Fibroblast of the aortic adventitia (primary cell): ENCODE measurements at places on chromosomes 12 and 14.

GRCh38 chr14:33592297-33592696 lies 358.6 kb downstream of the EGLN3 start:
- DNase-seq = no peak

GRCh38 chr14:95725685-95726336 lies 11.9 kb upstream of the TCL1A start:
- no peak for DNase-seq

- no peak for DNase-seq
Measured at GRCh38 chr14:53942970-53943750, 13.5 kb downstream of the BMP4 start.

DNA sequence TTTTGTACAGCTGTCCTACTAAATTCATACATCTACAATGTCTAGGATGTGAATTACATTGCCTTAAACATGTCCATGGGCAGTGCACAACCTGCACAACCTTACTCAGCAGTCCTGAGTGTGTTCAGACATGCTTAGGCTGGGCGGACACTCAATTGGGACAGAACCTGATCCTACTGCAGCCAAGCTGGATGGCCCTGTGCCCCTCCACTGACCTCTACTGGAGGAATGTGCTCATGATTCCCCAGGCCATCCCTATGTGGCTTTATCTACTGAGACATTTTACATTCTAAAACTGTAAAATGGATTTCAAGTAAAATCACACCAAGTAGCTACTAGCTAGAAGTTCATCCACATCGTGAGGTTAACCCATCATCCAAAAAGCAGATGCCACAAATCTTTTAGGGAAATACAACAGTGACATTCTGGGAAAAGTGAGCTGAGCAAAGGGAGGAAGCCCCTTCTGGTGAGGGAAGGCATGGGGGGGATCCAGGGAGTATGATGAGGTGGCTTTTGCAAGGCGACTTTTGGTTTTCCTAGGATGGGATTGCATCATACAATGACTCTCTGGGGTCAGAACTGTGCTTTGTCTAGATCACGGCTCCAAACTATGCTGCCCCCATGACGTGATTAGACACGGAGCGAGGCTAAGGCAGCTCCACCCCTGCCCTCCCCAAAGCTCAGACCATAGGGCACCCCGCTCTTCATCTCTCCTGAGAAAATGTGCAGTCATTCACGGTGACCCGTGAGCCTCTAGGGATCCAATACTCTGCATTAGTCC lies 911.7 kb upstream of the TMEM132C start:
- peak; percentile 56 for DNase-seq
